ENCODE measurements at places on chromosomes 12 and 14. TPM values are rescaled to one million over a fixed set of nuclear protein-coding genes. Genes with fewer than 3 reads are reported as not detected.

DNA sequence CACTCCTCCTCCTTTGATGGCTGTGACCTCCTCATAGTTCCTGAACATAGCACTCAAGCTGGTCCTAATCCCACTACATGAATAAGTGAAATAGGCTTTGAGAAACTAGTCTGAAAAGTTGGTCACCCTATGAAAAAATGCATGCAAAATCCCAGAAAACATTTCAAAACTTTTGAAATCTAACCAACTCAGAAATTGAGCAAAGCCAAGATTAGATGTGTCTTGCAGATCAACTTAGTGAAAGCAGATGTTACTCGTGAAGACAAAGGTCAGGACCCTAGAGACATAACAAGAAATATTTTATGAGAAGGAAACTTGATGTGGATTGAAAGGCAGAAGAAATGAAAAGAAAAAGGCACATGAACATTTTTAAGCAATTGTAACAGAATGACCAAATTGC is 63.3 kb downstream of the TSHR start:
- no peak overlapping the region for H3K4me3 ChIP-seq
- DNase-seq: no peak
- no peak overlapping the region for H3K27ac ChIP-seq
- H3K27me3 ChIP-seq: no peaks in the 10 kb centered on the region
- no peaks in the 10 kb centered on the region for H3K4me1 ChIP-seq

DNA sequence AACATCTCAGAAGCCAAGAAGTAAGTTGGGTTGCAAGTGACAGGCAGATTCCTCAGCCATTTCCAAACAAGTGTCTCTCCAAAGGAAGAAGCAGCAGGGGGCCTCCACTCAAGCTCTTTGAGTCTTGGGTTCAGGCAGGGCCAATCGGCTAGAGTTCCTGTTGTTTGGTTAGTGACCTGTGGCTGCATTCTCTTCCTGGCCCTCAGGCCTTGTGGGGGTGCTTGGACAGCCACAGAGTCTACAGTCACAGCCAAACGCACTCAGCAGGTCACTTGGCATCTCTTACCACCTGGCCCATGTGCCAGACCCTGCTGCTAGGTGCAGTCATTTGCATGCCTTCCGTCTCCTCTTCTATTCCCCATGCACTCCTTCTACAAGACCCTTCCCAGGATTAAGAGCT is 353.9 kb downstream of the GRIN2B start:
- H3K36me3 ChIP-seq: no peaks in the 10 kb centered on the region
- no peaks in the 10 kb centered on the region for H3K27me3 ChIP-seq
- no peak overlapping the region for H3K4me3 ChIP-seq
- no peak for DNase-seq
- H3K27ac ChIP-seq: no peak overlapping the region
- no peaks in the 10 kb centered on the region for H3K4me1 ChIP-seq

- no peaks in the 10 kb centered on the region for H3K27me3 ChIP-seq
- no peaks in the 10 kb centered on the region for H3K4me1 ChIP-seq
- no peak overlapping the region for H3K4me3 ChIP-seq
- H3K36me3 ChIP-seq: no peaks in the 10 kb centered on the region
- no peak for DNase-seq
- H3K27ac ChIP-seq: no peak overlapping the region
Observed at GRCh38 chr12:105861227-105861626, 277.5 kb downstream of the NUAK1 start.

POTEG gene
- not detected for total RNA-seq

GRCh38 chr14:104927901-104928300 is 3.2 kb downstream of the PLD4 start:
- no peak overlapping the region for H3K27ac ChIP-seq
- H3K4me3 ChIP-seq: no peak overlapping the region
- H3K36me3 ChIP-seq: no peaks in the 10 kb centered on the region
- DNase-seq: no peak

CSRP2 gene
- total RNA-seq: 247 TPM

DNA sequence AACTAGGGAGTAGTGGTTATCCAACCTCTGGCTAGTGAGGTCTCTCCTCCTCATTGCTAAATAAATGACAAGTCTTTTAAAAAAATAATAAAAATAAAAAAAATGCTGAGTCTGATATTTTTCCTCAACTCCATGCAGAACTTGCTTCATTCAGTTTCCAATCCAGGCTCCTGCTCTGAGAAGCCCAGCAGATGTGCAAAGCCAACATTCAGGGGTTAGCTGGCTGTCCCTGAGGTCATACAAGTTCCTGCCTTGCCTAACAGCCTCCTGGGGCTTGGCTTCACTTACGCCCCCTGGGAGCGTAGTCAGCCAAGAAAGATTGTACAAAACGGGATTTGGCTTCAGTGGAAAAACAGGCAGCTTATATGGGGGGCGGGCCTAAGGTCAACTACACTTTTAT is 23.3 kb downstream of the RTRAF start:
- H3K4me1 ChIP-seq: peaks cover 3% of the 10 kb centered on the region
- H3K36me3 ChIP-seq: peaks cover 39% of the 10 kb centered on the region
- no peak overlapping the region for H3K4me3 ChIP-seq
- H3K27ac ChIP-seq: no peak overlapping the region

TSHR gene
- total RNA-seq: not detected

- DNase-seq: peak; percentile 81
- H3K4me3 ChIP-seq: peak overlapping the region; percentile 6
- H3K4me1 ChIP-seq: peaks cover 22% of the 10 kb centered on the region
- no peak overlapping the region for H3K27ac ChIP-seq
Observed at GRCh38 chr14:65336191-65336591, 76.3 kb upstream of the FUT8 start.

GRCh38 chr12:106134294-106134949 is 4.3 kb downstream of the NUAK1 start:
- peaks cover 58% of the 10 kb centered on the region for H3K4me1 ChIP-seq
- H3K4me3 ChIP-seq: no peak overlapping the region
- no peaks in the 10 kb centered on the region for H3K27me3 ChIP-seq
- no peak for DNase-seq
- no peaks in the 10 kb centered on the region for H3K36me3 ChIP-seq

LPCAT3 gene
- total RNA-seq: 27.6 TPM

- DNase-seq: no peak
- H3K4me1 ChIP-seq: no peaks in the 10 kb centered on the region
- no peaks in the 10 kb centered on the region for H3K27me3 ChIP-seq
Observed at GRCh38 chr12:122150127-122150681, 23.8 kb downstream of the IL31 start.

- no peak for DNase-seq
- no peak overlapping the region for H3K27ac ChIP-seq
- H3K36me3 ChIP-seq: no peaks in the 10 kb centered on the region
- H3K27me3 ChIP-seq: no peaks in the 10 kb centered on the region
- no peaks in the 10 kb centered on the region for H3K4me1 ChIP-seq
Observed at GRCh38 chr12:2541631-2542204, 253.1 kb upstream of the FKBP4 start.

TMEM63C gene
- 11.3 TPM for total RNA-seq

- peaks cover 67% of the 10 kb centered on the region for H3K36me3 ChIP-seq
- H3K27ac ChIP-seq: no peak overlapping the region
- no peak overlapping the region for H3K4me3 ChIP-seq
- no peaks in the 10 kb centered on the region for H3K27me3 ChIP-seq
- no peak for DNase-seq
Observed at GRCh38 chr14:102046337-102047278, 40.2 kb downstream of the HSP90AA1 start.

Measured in astrocyte (in vitro differentiated cells and primary cell).